Stimulated activated CD8-positive, alpha-beta memory T cell treated with anti-CD3 and anti-CD28 coated beads, Interleukin-15, amount 100 ng/mL, for 1 hour (primary cell): ENCODE measurements at places on chromosomes 1 and 21.

DNA sequence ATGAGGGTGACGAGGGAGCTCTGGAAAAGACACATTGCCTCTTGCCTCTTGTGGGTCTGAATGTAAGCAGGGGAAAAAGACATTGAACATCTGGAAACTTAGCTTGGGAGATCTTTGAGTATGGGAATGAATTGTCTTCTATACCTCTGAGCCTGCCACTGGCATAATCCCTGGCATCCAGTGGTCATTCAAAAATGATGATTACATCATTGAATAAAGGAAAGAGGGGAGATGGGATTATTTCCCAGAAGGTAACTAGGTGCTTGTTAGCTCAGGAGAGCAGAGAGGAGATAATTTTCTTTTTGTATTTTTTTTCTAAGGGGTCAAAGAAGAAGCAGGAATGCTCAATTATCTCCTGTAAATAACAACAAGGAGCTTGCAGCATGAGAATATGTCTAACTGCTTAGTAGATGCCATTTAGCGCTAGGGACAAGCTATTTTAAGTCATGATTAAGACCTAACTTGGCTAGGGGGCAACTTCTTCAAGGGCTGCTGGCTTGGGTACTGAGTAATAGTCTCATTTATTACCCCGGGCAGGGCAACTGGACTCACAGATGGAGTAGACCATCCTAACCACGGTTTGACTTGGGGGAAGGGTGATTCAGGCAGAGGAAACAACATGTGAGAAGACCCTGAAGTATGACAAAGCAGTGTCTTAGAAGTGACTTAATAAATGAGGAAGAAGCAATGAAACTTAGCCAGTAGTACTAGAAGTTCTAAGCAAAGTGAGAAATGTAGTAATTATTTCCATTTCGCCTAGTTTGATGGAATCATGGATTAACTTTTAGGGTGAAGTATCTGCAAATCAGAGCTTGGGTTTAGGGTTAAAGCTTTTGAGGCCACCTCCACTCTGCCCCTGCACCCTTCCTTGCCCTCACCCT, 11.0 kb upstream of the XCL2 start:
- DNase-seq, result no peak

- no peak for DNase-seq
These were observed 13.3 kb downstream of the RNU5D-1 start for GRCh38 chr1:44717653-44718052.

DNA sequence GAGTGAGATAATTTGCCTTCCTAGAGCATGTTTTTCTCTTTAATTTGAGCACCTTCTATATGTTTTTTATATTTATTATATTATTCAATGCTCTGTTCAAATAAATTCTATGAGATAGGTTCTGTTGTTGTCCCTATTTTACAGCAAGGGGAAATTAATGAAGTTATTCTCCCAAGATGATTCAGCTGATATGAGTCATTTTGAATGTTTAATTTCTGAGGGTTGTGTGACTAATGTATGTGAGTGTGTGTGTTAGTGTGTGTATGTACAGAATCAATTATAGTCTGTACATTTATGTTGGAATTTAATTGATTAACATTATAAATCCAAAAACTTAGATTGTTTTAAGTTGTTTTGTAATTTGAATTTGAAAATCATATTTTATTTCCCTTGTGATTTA, 1536.7 kb upstream of the B3GALT2 start:
- DNase-seq, result no peak

DNA sequence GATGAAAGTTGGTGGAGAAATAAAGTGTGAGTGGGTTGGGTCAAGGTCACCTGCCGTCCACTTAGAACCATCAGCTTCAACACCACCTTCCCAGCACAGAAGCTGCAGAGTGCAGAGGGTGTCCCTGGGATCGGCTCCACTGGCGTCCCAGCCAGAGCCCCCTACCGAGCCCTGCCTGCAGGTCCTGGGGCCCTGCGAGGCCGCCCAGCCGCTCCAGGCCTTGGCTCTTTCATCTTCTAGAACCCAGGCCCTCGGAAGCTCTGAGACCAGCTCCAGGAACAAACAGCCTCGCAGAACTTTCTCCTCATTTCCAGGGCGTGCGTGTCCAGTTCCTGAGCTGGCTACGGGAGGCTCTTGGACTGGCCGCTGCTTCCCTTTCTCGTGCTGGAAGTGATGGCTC, 166.0 kb downstream of the PRDM16 start:
- no peak for DNase-seq

GRCh38 chr21:31946231-31946630, 73.4 kb downstream of the HUNK start:
- DNase-seq, result no peak

DNA sequence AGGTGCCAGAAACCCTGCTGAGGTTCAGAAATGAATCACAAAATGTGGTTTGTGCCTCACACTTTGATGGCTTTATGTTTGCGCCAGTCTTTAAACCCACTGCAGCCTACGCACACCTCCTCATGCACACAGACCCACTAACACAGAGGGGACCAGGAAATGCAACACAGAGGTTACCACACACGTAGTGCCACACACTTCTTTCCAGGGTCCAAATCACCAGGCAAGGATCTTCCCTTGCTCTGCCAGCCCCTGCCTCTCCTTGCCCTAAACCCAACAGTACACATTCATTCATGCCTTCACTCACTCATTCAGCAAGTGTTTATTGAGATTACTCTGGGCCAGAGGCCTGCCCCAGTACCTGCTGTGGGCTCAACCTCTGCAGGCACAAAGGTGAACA, 17.5 kb downstream of the MAB21L3 start:
- no peak for DNase-seq

- DNase-seq, result no peak
These were observed 325.1 kb upstream of the GREM2 start for GRCh38 chr1:240936911-240937668.

GRCh38 chr1:24870551-24871195, 59.4 kb downstream of the RUNX3 start:
- no peak for DNase-seq

DNA sequence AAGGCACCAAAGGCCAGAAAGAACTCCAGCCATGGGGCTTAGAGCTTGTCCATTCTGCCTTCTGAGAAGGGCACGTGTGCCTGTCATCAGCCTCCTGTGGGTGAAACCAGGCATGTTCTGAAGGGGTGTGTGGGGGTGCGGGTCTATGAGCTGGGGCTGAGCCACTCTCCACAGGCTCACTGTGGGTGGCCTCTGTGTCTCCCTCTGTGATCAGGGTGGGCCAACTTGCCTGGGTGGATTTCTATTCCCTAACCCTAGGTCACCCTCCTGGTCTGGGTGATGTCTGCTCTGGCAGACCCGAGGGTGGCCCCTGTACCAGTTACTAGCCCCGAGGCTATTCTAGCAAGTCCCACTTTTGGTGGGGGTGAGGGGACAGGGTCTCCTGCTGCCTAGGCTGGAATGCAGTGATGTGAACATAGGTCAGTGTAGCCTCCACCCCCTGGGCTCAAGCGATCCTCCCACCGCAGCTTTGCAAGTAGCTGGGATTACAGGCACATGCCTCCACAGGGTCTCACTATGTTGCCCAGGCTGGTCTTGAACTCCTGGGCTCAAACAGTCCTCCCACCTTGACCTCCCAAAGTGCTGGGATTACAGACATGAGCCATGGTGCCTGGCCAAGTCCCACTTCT, 94.4 kb downstream of the TRIM11 start:
- DNase-seq, result no peak

DNA sequence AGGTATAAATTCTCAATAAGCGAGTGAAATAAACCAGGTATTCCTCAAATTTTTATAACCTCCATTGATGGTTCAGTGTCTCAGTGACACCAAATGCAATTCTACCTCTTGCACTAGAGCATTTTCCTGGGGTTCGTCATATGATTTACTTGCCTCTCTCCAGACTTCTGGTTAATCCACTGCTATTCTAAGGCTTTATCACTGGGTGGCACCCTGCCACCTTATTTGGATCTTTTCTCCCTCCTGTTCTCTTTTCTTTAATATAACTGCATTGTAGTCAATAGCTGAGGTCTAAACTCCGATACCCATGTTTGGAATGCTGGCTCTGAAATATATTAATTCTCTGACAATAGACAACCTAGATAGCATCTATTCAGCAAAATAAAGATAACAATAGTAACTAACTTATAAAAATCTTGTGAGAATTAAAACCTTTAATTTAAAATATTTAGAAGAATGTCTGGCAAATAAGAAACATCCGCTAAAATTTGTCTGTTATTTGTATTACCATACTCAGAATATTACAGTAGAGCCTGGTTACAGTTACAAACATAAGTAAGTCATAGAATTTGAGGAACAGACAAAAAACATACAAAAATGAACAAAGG, 436.4 kb downstream of the PLA2G4A start:
- no peak for DNase-seq

DNA sequence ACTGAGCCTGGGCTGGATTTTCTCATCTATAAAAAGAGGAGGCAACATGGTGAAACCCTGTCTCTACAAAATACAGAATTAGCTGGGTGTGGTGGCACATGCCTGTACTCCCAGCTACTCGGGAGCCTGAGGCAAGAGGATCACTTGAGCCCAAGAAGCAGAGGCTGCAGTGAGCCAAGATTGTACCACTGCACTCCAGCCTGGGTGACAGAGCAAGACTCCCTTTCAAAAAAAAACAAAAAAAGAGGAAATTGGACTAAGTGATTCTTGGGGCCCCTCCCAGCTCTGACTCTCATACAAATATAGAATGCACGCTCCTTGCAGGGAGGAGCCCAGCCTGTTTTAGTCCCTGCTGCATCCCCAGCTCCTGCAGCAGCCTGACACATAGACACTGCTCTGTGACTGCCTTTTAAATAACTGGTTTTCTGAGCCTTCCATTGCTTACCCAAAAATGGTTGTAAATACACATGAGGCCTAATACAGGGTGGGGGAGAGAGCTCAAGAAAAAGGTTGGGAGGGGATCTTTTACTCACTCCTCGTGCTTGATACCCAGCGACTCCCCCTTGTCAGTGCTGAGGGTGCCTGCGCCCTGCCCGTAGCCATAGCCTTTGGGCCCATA, 17.2 kb downstream of the CSRP1 start:
- DNase-seq, result no peak

GRCh38 chr1:43538969-43539368, 8.3 kb downstream of the PTPRF start:
- no peak for DNase-seq

DNA sequence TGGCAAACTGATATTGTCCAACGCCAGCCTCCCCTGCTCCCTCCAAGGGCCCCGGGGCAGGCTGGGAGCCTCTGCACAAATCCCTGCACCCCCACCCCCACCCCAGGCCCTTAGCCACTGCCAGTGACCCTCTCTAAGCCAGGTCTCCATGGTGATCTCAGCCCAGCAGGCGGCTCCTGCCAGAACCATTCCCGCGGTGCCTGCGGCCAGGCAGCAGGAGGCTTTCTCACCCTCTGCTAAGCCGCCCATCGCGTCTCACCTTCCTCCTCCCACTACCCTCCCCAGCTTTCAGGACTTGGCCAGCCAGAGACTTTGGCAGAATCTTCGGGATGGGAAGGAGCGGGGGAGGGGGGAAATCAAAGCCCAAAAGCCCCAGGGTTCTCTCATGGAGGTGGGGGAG, 46.8 kb upstream of the WASF2 start:
- no peak for DNase-seq

- DNase-seq, result no peak
These were observed 21.2 kb downstream of the PGLYRP3 start for GRCh38 chr1:153291514-153291913.
